ENCODE measurements at places on chromosomes 3 and 15.

GRCh38 chr3:42901073-42901415, 4.9 kb upstream of the ZNF662 start:
- no peak for DNase-seq

DNA sequence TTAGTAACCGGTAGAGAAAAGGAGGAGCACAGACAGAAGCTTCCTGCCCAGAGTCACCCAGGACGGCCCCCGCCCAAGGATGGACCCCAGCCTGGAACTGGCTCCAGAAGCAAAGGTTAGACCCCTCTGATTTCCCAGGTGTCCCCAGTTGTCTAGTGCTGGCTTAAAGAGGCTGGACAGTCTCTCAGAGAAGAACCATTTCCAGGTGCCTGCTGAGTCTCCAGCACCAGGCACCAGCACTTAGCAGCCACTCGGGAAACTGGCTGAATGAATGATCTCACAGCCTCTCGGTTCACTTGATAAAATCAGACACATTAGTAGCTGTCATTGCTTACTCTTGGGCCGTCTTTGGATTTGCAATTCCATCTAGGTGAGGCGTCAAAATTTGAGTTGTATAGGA, 139.7 kb upstream of the HES1 start:
- no peak for DNase-seq

GRCh38 chr3:126509597-126510307, 7.8 kb downstream of the UROC1 start:
- DNase-seq = no peak

GRCh38 chr15:85760049-85760448, 34.7 kb downstream of the KLHL25 start:
- no peak for DNase-seq

DNA sequence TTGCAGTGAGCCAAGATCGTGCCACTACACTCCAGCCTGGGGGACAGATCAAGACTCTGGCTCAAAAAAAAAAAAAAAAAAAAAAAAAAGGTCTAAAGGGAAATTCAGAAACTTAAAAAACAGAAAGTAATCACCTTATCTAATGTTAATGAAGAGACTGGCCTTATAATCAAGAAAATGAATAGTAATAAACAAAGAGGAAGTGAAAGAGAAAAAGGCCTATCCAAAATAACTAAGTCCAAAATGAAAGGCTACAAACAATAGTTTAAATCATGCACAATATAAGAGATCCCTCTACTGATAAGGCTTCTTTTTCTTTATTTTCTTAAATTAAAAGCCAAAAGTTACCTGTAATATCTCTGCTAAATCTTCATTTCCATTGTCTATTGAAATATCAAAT, 37.1 kb upstream of the HDC start:
- no peak for DNase-seq

DNA sequence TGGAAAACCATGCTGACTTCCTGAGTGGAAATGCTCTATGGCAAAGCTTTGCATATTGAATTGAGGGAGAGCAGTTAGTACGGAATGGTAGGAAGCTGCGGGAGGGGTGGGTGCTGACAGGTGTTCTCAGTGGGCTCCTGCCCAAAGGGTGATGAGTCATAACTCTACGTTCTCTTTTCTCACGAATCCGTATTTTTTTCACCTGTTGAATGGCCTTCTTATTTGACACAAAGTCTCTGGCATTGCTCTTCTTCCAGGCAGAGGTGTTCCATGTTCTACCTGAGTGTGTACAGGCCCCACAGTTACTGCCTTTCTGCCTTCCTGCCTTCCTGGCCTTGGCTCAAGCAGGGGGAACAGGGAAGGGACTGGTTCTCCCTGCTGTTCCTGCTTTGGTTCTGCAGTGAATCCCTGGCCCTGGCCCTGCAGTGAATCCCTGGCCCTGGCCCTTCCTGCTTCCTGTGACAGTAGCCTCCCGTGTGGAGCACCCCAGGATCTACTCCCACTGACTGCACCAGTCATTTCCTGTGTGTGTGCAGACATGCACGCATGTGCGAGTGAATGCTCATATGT, 31.9 kb downstream of the TRAK1 start:
- DNase-seq = no peak

GRCh38 chr15:40925495-40925862, 3.7 kb upstream of the DLL4 start:
- DNase-seq = no peak

DNA sequence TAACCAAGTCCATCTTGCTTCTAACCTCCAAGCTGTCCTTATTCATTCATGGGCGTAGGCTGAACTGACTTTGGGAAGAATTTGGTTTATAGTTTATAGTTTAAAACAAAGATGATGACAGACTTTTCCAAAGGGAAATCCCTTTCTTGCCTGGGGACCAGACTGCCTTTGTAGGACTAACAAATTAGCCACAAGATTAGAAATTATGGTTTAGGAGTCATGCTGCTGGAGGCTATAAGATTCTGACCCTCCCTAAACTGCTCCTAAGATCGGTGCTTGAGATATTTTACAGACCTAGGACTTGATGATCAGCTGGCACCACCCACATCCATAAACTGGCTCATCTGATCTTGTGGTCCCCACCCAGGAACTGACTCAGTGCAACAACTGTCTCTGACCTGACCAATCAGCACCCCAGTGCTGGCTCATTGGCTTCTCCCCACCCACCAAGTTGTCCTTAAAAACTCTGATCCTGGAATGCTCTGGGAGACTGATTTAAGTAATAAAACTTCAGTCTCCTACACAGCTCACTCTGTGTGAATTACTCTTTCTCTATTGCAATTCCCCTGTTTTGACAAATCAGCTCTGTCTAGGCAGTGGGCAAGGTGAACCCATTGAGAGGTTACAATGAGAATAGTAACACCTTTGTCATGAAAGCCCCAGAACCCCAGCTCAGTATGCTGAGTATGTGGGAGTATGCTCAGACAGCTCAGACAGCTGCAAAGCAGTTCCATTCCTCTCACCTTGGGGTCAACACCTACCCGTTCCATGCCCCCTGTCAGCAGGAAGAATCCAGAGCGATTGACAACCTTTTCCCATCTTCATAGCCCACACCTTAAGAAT, 51.6 kb upstream of the C15orf39 start:
- no peak for DNase-seq

- DNase-seq = no peak
Observed at GRCh38 chr3:57959423-57960173, 48.6 kb upstream of the FLNB start.

GRCh38 chr3:157445857-157446256, 9.2 kb downstream of the PTX3 start:
- DNase-seq = no peak

DNA sequence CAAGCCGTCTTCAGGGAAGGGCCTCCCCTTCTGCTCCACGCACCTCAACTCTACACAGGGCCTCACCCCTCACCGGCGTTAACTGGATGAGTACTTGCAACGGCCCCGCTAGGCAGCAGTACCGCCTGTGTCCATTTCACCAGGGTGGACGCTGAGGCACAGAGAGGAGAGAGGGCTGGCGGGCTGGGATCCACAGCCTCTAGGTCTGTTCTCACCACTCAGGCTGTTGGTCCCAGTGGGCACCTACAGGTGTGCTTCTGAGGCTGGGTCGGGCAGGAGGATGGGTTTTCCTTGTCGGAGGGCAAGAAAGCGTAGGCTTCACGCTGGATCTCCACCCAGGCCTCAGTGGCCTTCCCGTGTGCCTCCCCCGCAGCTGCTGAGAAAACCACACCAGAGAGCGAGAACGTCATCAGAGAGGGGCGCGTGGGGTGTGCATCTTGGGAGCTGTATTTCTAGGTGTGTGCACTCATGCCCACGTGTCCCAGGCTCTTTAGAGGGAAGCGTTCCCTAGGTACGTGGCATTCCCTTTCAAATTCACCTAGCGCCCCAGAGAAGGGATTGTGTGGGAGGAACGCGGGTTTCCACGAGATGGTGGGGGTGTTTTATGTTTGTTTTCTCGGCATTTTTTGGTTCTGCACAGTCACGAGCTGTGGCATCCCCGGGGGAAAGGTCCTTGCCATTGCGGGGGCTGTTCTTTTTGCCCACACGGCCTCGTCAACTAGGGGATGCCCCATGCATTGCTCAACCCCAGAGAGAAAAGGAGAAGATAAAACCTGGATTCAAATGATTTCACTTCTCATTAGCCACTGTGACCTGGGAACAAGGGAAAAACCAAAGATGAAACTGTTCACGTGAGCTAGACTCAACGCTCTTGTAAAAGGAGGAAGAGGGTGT, 67.7 kb downstream of the MGLL start:
- DNase-seq = no peak

- DNase-seq = no peak
Observed at GRCh38 chr3:10962481-10963036, 30.0 kb upstream of the SLC6A1 start.

GRCh38 chr15:69843276-69843899, 254.3 kb downstream of the TLE3 start:
- DNase-seq = no peak

- no peak for DNase-seq
Observed at GRCh38 chr3:35071772-35072171, 567.6 kb upstream of the ARPP21 start.

DNA sequence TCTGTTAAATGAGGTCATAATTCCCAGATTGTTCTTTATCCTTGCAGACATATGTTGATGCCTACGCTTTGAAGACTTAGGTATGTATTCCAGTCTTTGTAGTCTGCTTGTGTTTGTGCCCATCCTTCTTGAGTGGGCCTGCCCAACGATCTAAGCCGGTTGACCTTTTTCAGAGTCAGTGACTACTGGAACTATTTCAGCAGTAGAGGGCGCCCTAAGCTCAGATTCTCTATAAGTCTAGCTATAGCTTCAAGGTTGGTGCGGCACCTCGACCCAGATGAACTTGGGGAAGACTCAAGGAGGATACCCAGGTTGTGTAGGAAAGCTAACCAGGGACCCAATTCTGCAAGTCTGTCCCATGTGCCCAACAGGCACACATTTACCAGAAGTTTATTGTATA, 228.8 kb upstream of the PPP2R3A start:
- no peak for DNase-seq

DNA sequence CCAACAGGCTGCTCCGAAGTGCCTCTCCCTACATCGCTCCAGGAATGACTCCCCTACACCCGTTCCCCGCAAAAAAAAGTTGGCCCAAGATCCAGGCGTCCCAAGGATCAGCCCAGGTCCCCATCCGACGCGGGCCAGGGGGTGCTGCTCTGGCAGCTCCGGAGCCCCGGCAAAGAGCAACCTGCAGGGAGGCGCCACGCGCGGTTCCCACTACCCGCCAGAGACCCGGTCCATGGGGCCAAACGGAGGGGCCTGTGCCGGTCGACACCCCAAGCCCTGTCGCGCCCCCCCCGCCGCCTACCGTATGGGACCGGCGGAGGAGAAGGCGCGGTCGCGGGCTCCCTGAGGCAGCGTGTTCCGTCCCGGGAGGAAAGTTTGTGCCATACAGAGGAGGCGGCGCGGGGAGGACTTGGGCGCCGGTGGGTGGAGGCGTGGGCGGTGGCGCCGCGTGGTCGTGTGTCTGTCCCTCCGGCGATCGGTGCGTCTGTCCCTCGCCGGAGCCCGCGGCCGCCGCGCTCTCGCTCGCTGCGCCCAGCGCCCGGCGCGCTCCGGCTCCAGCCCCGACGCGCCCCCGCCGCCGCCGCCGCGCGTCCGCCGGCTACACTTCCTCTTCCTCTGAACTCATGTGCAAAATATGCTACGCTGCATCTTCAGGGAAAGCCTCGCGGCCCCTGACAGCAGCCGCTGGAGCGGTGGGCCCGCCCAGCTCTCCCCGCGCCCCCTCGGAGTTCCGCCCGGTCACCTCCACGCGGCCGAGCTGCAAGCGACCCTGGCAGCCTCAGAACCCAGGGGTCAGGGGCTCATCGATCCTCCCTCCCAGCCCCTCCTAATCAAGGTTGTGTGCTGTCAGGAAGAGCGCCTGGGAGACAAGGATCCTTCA, at the start of gene RFTN1:
RFTN1 (minus strand) TSS at position 559 of the 880 bp plus-strand sequence. CDS start 19,830 bp downstream, outside the sequence.
- DNase-seq = no peak

DNA sequence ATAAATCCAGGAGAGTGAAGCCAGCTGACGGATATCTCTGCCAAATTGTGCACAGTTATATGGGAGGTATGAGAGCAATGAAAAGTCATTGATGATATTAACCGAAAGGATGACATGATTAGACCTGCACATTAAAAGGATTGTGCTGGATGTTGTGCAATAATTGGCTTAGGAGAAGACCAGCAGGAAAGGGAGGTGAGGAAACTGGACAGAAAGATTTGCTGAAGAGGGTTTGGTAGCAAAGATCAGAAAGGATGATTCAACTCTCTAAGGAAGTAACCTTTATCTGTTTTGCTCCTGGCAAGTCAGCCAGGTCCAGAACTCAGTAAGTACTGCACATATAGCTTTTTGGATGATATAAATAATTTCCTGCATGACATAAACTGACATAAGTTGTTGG, 704.7 kb downstream of the GRM7 start:
- DNase-seq = no peak

GRCh38 chr3:41208507-41209220, 9.4 kb downstream of the CTNNB1 start:
- DNase-seq = no peak

DNA sequence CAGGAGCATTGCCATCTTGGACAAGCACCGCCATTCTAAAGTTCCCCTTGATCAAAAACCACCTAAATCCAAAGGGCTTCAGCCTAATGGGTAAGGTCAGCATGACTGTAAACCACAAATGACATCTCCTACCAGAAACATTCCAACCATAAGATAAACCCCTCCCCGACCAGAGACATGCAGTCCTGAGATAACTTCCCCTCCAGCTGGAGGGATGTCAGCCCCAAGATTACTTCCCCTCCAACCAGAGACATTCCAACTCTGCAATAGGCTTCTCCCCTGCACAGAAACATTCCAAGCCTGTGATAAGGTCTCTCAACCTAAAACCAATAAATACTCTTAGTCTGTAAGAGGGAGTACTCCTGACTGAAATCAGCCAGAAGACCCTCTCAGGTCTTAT, 62.7 kb upstream of the DNAJC19 start:
- no peak for DNase-seq

DNA sequence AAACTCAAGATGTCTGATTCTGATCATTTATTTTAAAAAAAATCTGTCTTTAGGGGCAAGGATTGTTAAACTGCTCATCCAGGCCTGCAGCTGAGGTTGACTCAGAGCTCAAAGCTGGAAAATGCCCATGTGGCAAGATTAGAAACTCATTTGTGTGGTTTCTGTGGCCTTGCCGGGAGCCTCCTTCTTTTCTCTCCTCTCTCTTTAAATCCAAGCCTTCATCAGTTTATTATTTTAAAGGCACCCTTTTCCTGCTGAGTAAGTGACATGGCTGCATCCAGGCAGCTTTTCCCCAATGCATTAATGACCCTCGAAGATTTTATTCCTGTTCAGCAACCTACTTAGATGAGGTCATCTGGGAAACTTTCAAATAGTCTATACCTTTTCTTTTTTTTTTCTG, 221.3 kb upstream of the CDIN1 start:
- DNase-seq = no peak

- DNase-seq = no peak
Observed at GRCh38 chr15:31489801-31490646, 163.4 kb downstream of the KLF13 start.

DNA sequence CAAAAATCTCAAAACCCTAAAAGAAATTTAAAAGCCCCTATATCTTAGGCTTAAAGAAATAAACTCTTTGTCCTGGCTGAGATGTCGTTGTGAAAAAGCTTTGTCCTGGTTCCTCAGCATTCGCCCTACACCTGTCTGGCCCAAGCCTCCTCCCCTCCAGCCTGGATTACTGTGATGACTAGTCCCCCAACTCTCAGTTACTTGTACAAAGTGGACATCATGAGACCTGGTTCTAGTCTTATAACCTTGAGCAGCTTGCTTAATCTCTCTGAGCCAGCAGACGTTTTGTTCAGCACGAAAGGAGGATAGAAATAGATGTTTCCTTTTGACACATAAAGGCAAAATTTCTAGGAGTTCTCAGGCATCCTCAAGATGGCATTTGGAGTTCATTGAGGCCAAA, 51.6 kb downstream of the FILIP1L start:
- DNase-seq = no peak
